Endothelial cell (in vitro differentiated cells): ENCODE measurements at places on chromosomes 12 and 14.

DNA sequence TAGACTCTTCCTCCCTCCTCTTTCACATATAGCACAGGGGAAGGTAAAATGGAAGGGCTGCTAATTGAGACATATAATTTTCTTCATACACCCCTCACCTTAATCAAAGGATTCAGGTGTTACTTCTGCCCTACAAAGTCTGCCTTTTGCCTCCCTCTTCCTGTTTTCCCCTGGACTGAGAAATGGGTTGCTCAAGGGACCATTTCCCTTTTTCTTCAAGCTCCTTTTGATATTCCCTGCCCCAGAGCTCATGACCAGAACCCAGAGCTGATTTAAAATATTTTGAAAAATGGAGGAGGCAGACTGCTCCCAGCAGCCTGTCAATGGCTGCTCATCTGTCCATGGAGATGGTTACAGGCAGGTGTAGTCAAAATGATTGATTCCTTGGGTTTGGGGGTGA is 6.3 kb upstream of the PIP4K2C start:
- DNase-seq = no peak

- no peak for DNase-seq
These were observed 19.6 kb downstream of the KLRB1 start for GRCh38 chr12:9587987-9588600.

DNA sequence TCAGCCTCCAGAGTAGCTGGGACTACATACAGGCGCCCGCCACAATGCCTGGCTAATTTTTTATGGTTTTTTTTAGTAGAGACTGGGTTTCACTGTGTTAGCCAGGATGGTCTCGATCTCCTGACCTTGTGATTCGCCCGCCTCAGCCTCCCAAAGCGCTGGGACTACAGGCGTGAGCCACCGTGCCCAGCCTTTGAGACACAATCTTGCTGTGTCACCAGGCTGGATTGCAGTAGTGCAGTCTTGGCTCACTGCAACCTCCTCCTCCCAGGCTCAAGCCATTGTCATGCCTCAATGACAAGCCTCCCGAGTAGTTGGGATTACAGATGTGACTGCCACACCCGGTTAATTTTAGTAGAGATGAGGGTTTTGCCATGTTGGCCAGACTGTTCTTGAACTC is 21.3 kb upstream of the STRN3 start:
- no peak for DNase-seq

DNA sequence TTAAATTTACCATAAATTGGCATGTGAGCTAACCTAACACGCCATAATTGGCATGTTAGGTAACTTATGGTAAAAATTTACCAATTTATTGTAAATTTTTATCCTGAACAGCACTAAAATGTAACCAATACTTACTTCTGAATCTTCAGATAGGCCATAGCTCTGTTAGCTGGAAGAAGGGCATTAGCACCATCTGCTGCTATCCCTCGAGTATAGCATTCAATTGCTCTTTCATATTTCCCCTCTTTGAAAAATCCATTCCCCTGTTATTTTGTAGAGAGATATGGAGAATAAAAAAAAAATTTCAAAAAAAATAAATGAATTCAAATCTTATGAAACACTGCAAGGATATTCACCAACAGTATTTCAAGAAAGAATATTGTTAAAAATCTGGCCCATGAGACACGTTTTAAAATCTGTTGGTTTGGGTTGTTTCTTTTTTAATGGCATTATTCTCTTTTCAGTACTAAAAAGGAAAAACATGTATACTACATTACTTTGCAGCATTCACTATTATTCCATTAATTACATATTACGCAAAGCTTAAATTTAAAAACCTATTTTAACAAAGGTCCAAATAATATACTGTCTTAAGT is 19.1 kb downstream of the RPAP3 start:
- DNase-seq = peak; percentile 30

GRCh38 chr12:117402363-117402762 is 40.9 kb upstream of the NOS1 start:
- DNase-seq = no peak

- no peak for DNase-seq
These were observed 10.5 kb downstream of the PLD4 start for GRCh38 chr14:104935026-104935650.

GRCh38 chr14:99589651-99590530 is 14.1 kb downstream of the CCDC85C start:
- DNase-seq = no peak

DNA sequence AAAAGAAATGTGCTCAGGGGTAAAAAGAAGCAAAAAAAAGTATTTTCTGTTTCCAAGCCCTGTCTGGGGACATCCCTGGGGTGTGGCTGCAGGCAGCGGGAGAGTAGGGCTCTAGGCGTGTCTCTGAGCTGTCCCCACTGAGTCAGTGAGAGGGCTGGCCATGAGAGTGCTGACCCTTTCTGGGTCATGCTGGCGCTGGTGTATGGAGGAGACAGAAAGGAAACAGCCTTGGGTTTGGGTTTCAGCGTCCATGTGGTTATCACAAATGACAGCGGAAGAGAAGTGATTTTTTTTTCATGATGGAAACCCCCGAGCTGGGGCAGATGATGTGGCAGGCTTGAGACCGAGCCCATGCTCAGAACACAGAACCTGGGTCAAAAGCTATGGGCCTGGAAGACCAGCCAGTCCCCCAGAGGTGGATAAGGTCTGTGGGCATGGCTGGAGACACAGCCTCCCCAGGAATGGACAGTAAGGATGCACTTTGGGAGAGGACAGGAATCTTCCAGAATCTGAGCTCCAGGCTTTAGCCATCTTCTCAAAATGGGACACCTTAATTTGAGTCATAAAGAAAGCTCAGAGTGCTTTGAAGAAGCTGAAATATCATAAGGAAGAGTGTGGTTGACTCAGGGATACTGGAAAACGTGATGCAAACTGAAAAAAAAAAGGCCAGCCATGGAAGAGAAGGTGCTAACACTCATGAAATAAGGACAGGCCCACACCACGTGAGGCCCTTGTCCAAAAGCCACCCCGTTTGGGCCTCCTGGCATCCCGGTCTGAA is 36.2 kb downstream of the SYNE3 start:
- no peak for DNase-seq

GRCh38 chr14:78162202-78162601 is 8.0 kb upstream of the NRXN3 start:
- no peak for DNase-seq

DNA sequence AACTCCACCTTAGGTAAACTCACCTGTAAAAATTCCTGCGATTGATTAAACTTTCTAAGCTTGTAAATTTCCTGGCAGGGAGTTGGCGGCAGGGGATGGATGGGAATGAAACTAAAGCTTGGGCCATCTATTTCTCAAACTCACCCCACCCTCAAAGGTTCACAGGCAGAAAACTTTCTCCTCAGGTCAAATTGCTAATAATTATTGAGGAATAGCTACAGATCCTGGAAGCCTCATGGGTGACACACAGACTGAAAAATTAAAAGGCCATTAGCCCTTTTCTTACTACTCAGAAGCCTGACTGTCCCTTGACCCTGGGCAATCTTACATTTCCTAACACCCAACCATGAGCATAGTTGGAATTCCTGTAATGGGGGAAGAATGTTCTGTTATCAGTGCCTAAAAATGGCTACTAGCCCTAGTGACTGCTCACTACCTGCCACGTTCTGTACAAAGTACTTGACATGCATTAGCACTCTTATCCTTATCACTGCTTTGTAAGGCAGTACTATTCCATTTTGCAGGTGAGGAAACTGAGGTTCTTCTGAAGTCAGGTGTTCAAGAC is 12.4 kb upstream of the SYNDIG1L start:
- DNase-seq = no peak

- no peak for DNase-seq
These were observed 17.6 kb downstream of the SSPN start for GRCh38 chr12:26212988-26213387.

DNA sequence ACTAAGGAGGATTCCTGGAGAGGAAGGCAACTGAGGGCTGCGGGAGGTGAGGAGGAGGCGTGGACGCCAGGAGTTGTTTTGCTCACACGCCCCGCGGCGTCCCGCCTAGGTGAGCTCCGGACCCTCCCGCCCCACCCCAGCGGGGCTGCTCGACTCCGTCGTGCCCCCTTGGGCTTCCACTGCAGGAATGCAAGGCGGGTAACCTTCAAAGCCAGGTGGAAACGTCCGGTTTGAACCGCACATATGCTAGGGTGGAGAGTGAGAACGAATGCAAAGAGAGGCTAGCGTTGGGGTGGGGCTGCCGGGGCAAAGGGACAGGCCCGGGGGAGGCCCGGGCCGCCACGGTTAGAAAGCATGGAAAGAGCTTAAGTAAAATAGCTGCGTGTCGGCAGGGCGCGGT is 5.4 kb upstream of the DPPA3 start:
- DNase-seq = no peak

DNA sequence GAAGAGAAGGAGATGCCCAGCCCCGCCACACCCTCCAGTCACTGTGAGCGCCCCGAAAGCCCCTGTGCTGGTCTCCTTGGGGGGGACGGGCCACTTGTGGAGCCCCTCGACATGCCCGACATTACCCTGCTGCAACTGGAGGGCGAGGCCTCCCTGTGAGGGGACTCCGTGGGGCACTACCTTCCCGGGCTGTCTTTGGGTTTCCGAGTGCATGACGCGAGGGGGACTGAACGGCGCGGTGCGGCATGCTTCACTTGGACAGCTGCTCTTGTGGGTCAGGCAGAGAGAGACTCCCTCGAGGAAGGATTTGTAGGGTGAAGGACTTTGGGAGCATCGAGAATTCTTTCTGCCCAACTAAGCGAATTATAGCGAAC is 1.1 kb downstream of the CCDC184 start:
- DNase-seq = peak; percentile 14

DNA sequence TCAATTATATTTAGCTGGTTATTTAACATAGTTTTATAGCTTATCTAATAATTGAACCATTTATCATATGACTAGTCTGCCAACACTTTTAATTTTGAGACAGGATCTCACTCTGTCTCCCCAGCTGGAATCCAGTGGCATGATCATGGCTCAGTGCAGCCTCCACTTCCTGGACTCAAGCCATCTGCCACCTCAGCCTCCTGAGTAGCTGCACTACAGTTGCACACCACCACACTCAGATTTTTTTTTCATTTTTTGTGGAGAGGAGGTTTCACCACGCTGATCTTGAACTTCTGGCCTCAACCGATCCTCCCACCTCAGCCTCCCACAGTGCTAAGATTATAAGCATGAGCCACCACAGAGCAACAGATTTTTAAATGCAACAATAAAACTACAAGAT is 151.4 kb upstream of the MDGA2 start:
- no peak for DNase-seq

GRCh38 chr14:50524731-50525515 is 7.4 kb downstream of the MAP4K5 start:
- DNase-seq = no peak

DNA sequence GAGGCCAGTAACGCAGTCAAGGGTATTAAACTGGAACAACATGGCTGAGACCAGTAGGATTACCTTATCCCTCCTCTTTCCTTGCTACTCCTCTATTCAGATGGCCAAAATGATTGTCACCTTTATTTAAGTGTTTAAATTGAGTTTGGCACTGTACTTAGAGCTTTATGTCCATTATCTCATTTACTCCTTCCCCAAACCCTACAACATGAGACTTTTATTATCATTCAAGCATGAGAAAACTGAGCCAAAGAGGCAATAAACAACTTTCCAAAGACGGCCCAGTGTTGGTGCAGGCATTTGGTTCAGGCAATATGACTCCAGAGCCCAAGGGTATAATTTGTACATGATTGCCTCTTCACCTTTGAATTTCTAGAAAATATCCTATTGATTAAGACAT is 370.9 kb upstream of the KITLG start:
- no peak for DNase-seq

GRCh38 chr12:112121780-112122565 is 3.4 kb upstream of the TRAFD1 start:
- no peak for DNase-seq

DNA sequence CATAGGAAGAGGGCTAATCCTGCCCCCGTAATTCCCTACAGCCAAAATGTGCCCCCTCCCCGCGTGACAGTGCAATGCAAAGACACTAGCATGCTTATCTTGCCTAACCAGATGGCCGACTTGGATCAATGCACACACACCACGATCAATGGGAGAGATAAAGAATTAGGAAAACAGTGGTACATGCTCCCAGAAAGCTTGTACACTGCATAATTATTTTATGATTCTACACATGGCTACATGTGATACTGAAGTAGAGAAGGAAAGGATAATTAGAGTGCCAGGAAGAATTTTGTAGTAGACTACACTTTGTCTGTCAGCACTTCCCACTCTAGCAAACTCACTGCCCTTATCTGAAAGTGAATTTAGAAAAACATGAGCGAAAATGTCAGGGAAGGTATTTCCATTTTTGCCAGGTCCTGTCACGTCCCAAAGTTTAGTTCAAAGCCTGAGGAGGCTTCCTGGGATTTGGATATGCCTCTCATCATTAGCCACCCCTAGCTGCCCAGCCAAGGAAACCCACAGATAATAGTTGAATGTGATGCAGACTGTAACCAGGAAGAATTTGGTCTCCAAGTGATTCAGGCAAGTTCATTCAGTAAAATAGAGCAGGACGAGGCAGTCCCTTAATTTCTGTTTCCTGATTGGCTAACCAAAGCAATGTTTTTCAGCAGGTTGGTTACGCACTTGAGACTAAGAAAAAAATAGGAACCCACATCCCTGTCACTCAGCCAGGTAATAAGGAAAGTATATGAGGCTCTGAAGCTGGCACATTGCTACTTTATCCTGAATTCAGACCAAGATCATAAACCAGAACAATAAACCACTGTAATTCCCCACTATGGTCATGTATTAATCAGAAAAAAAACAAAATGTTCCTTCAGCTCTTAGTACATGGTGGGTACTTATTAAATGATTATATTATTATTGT is 199.6 kb upstream of the OTX2 start:
- peak; percentile 33 for DNase-seq

- no peak for DNase-seq
These were observed 30.7 kb downstream of the CSRP2 start for GRCh38 chr12:76848132-76848531.

- no peak for DNase-seq
These were observed 178.3 kb downstream of the PRKD1 start for GRCh38 chr14:29749327-29749726.

- DNase-seq = no peak
These were observed 12.1 kb upstream of the IPO8 start for GRCh38 chr12:30707613-30708342.

GRCh38 chr12:98754095-98754494 is 109.0 kb downstream of the APAF1 start:
- DNase-seq = no peak

DNA sequence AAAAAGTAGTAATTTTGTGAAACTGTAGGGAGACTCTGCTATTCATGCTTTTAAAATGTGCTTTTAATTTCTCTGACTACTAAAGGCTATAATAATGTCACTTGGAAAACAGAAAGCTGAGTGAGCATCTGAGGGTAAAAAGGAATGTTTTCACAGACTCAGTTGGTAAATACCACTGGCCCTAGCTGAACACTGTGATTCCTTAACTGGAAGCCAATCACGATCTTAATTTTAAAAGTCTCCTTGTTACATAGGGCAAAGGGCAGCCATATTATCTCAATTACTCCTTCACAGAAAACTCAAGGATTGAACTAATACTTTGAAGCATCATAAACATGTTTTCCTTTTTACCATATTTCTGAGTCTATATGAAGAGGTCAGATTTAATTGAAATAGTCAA is 41.9 kb downstream of the PAWR start:
- DNase-seq = no peak
